ENCODE measurements at places on chromosomes 11 and 22. TPM values are rescaled to one million over a fixed set of nuclear protein-coding genes. Genes with fewer than 3 reads are reported as not detected.

GRCh38 chr22:42343121-42343454, 72.6 kb upstream of the TCF20 start:
- DNase-seq: no peak

- no peak for DNase-seq
Measured at GRCh38 chr11:15006139-15006759, 34.1 kb upstream of the CALCA start.

- DNase-seq: no peak
Measured at GRCh38 chr11:124829986-124830385, 29.8 kb upstream of the MSANTD2 start.

- no peak for DNase-seq
Measured at GRCh38 chr11:113591117-113591516, 115.0 kb downstream of the TMPRSS5 start.

DNA sequence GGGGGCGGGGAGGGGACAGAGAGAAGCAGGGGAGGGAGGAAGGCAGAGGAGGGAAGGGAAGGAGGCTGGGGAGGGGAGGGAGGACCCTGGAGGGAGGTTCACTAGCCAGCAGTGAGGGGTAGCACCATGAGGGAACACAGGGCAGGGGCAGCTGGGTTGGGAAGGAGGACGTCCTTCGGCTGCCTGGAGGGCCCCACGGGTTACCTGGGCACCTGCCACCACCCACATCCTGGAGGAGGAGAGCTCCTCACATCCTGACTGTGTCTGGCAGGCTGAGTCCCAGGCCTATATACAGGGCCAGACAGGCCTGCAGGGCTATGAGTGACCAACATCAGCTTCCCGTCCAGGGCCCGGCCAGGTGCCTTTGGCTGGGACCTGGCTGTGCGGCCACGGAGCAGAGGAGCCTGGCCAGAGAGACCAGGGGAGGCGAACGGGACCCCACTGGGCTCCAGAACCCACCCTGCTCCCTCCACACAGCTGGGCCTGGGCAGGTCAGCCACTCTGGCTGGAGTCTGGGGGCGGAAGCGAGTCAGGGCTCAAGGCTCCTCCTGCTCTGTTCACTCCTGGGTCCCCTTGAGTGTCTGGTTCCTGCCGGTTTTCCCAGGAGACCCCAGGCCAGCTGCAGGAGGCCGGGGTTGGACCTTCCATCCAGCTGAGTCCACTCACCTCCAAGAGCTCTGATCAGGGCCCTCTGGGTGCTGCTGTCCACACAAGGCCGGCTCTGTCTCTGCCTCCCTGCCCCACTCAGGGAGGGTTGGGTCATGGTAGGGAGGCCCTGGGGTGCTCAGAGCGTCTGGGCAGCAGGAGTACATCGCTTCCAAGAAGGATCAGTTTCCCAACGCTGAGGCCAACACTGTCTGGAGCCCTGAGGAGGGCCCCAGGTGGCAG, 677.7 kb downstream of the BRD1 start:
- no peak for DNase-seq

- DNase-seq: peak; percentile 7
Measured at GRCh38 chr11:131760091-131761061, 390.0 kb downstream of the NTM start.

The CUL5 gene
- polyA plus RNA-seq: 47.3 TPM

GRCh38 chr11:71496421-71496820, 30.6 kb upstream of the KRTAP5-7 start:
- DNase-seq: no peak

The ME3 gene
- polyA plus RNA-seq: 38.3 TPM

DNA sequence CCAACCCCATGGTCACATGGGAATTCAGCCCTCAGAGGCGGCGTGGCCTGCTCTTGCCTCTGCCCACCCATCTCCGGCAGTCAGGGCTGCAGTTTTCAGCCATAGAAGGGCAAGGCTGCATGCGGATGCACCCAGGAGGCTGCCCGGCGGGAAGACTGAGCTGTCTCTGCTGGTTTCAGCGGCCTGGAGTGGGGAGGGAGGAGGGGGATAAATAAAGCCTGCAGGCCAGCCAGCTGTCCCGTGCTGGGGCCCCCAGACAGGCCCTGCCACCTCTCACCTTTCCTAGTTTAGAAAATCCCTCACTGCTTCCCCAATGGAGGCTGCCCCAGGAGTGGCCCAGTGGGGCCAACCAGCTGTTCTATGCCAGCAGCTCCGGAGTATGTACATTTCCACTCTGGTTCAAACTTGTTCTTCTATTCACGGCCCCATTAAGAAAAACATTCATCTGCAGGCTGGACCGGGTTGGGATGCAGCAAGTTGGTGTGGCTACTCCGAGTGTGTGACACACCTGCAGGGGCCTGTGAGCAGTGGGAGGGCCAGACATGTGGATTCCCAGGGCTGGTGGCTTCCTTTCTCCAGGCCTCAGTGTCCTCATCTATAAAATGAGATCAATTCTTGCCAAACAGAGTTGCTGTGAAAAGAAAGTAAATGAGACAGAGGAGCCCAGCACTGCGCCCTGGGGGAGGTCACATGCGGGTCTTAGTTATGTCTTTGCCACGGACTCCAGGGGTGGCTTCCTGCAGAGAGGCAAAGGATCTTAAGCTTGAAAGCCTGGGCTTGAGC, 5.0 kb downstream of the MICALL1 start:
- no peak for DNase-seq

GRCh38 chr22:24985826-24986214, 33.3 kb downstream of the KIAA1671 start:
- DNase-seq: no peak

All from left lung (tissue), 14 donors.